Activated naive CD4-positive, alpha-beta T cell treated with Interleukin-2 at 50 U/mL for 16 hours (primary cell): ENCODE measurements at places on chromosomes 7 and 10.
A peak's percentile ranks its signal among the peaks of the same experiment; 100 is the strongest.

DNA sequence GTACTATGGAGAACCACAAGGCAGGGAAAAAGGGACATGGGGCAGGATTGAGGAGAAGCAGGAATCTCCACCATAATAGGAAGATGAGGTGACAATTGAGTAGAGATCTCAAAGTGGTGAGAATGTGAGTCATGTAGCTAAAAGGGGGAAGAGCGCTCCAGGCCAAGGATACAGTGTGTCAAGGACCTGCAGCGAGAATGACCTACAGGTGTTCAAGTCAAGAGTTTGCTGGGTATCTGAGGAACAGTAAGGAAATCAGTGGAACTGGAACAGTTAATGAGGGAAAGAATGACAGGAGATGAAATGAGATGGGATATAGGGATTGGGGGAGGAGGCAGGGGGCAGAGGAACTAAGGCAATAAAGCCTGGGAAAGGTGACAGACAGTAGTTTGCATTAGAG, 33.6 kb downstream of the SFR1 start:
- DNase-seq, result no peak

GRCh38 chr10:75424571-75424970, 6.9 kb upstream of the LRMDA start:
- no peak for DNase-seq

GRCh38 chr10:49606981-49607535, 3.1 kb upstream of the SLC18A3 start:
- DNase-seq, result peak; percentile 61

DNA sequence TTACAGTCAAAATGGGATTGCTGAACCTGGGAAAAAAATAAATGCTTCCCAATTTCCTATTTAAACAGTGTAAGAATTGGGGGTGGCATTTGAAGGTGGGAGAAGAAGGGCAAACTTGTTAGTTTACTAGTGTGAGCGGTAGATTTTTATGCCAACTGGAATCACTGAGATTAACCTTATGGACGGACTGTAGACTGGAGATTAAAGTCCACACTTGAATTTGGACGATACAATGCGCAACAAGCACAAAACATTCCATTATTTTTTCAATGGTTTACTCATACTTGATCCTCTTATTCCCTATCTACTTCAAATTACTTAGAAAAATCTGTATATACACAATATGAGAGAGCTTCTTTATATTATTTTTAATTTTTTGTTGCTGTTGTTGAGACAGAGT, 269.6 kb upstream of the KLF14 start:
- DNase-seq, result no peak

DNA sequence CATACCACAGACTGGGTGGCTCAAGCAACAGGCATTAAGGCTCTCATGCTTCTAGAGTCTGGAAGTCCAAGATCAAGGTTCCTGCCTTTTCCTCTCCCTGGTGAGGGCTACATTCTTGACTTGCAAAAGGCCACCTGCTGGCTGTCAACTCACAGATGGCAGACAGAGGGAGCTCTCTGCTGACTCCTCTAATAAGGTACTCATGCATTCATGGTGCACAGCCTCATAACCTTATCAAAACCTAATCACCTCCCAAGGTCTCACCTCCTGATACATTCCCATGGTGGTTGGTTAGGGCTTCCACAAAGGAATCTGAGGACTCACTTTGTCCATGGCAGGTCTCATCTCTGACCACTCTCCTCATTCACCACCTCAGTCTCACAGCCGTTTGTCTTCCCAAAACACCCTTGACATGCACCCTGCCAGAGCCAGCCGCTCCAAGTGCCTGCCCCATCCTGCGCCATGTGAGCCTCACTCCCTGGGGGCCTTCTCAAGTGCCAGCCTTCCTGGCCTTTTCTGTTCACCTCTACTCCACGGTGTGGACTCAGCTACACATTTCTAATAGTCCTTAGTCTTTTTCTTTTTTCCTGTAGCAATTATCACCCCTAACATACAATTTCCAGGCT, 400.3 kb upstream of the ADARB2 start:
- DNase-seq, result no peak
